Activated B cell treated with CpG ODN at 0.5 μM for 24 hours (primary cell): ENCODE measurements at places on chromosomes 3 and 15.

DNA sequence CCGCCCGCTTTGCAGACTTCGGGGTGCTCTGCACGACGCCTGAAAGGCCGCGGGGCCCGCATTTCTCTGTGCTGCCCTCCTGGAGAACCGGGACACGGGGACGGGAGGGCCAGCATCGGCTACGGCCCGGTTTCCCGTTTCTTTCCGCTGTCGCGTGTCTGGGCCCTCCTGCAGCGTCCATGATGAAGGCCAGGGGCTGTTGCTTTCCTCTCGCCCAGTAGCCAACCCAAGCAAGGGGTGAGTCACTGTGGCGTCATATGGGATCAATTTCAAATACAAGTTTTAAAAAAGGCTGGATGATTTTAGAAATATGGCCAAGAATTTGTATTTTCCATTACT is 435 bp downstream of the SLC35G2 start:
- DNase-seq, result no peak

DNA sequence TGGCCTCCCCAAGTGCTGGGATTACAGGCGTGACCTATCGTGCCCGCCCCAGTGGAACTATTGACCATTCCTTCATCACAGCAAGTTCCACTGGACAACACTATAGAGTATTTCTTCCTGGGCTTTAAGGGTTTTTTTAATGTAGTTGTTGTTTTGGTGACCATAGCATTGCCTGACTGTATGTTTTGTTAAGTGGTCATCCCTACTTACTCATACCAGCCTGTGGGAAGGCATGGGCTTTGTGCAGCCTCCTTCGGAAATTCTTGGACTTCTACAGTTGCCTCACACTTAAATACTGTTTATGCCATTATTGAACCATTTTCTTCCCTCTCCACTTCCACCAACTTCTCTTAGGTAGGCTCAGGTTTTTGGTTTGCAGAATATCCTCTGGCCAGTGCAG is 19.9 kb upstream of the ALPK3 start:
- DNase-seq, result no peak

DNA sequence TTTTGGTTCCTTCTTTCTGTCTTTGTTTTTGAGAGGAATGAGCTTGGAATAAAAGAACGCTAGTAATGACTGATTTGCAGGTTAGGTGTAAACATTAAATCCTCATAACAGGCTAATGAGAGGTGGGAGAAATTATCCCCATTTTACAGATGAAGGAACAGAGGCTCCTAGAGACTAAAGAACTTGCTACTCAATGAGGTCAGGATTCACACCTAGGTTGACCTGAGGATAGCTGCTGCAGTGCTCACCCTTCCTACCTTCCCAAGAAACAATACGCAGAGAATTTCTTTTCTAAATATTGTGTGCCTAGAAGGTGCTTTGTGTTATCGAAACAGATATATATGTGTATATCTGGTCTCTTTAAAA is 106.3 kb downstream of the IGF1R start:
- no peak for DNase-seq

GRCh38 chr3:44926921-44927320 is 49.1 kb downstream of the ZDHHC3 start:
- DNase-seq, result no peak
